ENCODE measurements at places on chromosomes 16 and 17.

DNA sequence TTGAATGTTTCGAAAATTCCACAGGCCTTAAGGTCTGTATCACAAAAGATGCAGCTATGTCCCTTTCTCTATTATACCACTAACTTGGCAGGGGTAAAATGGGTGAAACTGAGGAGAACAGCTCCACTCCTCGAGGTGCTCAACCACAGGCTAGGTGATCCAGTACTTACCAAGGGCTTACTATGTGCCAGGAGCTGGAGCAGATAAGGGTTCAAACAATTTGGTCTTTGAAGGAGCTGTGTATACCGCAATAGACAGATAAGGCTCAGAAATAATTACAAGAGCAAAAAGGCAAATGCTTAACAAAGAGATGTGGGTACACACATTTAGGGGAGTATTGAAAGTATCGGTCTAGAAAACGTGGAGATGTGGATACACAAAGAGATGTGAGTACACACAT, 1.5 kb downstream of the XPO6 start:
- DNase-seq = no peak

GRCh38 chr16:48330189-48330840, 54.9 kb downstream of the SIAH1 start:
- DNase-seq = no peak

GRCh38 chr17:62680541-62681052, 53.1 kb downstream of the MRC2 start:
- no peak for DNase-seq

DNA sequence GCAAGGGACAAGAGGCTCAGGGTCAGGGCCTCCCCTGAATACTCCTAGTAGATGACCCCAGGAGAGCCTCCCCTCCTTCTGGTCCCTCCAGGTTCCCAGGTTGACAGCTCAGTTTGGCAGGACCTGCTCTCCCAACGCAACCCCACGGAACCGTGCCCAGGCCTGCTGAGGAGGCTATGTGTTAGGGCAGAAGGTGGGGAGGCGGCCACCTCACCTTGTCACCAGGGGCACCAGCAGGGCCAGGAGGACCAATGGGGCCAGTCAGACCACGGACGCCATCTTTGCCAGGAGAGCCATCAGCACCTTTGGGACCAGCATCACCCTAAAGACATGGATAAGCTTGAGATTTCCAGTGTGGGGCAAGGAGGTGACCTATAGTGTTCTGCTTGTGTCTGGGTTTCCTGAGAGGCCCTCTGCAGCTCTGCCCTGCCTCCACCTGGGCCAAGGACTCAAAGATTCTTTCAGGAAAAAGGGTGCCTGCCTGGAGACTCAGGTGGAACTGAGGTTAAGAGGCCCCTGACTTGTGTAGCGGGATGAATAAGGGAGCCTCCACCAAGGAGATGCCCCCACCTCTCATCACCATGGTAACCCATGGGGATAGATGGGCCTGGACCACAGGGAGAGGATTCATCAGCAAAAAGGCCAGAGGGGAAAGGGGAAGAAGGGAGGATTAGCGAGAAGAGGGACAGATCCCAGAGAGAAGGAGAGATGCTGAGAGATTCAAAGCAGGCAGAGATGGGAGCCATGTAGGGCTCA, 10.7 kb downstream of the COL1A1 start:
- no peak for DNase-seq

DNA sequence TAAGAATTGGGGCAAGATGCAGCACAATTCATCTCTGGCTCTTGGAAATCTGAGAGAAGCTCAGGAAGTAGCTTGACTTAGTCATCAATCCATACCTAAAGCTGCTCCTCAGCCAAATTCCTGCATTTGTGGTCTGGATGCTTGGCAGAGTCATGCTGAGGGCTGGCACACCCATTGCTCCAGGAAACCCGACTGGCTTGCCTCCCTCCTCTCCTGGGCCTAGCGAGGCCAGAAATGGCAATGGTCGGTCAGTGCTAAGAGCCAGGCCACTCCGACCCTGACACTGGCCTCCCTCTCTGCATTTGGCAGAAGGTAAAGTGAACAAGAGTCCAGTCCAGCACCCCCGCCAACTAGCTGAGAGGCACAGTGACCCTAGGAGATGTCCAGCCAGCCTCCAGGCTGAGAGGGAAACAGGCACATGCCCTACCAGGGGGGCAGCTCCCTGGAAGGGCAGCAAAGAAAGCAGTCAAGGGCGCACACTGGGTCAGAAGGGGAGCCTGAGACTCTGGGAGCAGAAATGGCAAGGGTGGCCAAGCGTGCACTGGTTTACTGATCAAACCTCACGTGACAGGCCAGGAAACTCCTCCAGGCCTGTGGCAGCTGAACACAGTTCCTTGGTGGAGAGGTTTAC, 10.0 kb downstream of the POLDIP2 start:
- DNase-seq = no peak

GRCh38 chr16:11034481-11034931, 90.1 kb downstream of the CLEC16A start:
- DNase-seq = no peak

DNA sequence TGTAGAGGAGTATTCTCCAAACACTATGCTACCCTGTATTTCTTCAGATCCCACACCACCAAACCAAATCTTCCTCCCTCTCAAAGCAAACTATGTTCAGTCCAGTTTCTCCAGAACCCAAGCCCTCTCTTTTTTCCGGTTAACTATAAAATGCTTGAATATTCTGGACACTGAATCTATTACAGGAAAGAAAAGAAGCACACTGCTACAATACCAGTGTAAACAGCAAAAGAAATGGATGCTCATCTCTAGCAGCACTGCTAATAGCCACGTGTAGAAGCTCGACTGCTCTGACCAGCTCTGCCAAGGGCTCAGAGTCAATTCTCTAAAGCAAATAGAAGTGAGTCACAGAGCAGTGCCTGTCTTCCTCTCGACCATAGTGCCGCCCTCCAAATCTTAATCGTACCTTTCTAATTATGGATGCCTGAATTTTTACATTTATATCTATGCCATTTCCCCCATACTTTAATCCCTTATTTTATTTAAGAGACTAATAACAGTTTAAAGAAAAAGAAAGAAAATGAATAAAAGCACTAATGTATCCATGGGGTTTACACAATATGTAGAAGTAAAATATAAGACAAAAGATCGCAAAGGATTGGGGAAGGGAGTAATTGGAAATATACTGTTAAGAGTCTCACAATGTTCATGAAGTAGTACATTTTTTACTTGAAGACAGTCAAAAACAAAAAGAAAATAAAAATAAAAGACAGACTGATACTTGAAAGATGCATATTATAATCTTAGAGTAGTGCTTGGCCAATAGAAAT, 154.5 kb downstream of the PARN start:
- no peak for DNase-seq

DNA sequence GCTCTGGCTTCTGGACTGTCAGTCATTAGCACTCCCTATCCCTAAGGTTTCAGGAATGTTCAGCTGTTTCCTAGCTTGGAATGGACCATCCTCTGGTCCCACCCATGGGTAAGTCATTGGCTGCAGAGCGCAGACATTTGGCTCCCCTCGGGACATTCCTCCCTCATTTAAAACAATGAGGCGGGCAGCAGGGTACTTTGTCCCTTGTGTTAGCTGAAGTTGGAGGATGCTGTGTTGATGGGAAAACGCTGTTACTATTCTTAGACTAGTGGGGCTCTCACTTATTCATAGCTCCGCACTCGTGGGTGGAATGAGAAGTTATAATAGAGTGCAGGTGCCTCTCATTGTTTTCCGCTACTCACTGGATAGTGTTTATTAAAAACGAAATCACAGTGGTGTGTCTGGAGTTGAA, 673.8 kb downstream of the WWOX start:
- DNase-seq = no peak

DNA sequence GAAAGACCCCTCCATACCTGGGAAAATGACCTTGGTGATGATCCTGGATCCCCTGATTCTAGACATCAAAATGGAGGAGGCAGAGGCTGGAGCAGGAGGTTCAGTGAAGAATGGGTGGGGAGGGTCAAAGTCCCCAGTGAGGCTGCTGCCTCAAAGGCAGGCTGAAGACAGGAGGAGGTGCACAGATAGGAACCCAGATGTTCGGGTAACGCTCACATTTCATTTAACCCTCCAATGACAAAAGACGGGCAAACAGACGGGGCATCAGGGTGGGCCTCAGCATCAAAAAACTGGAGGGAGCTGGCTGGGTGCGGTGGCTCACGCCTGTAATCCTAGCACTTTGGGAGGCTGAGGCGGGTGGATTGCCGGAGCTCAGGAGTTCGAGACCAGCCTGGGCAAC, at the start of gene ANKRD40CL:
Gene ANKRD40CL, minus strand, starts transcription at position 73 of the 400 bp plus-strand sequence. CDS start 605 bp downstream, outside the sequence.
- DNase-seq = no peak

- no peak for DNase-seq
These were observed 84.3 kb downstream of the KSR1 start for GRCh38 chr17:27540318-27541101.

- no peak for DNase-seq
These were observed 96.2 kb downstream of the PGS1 start for GRCh38 chr17:78474614-78475146.

DNA sequence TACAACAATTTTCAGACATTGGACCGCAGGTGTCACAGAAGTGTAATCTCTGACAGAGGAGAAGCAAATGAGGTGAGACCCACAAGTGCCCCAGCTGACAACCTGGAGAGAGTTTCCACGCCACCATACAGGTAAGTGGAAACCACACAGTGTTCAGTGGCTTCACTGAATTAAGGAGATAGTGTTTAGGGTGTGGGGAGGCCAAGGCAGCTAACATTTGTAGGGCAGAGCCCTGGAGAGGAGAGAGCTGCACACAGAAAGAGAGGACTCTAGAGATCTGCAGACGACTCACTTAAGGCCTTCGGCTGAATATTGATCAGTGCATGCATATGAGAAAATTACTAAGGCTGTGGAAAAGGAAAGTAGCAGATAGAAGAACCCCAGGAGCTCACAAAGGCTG, 228.9 kb upstream of the TNRC6C start:
- no peak for DNase-seq

GRCh38 chr16:71453036-71453435, 9.0 kb downstream of the ZNF23 start:
- no peak for DNase-seq

DNA sequence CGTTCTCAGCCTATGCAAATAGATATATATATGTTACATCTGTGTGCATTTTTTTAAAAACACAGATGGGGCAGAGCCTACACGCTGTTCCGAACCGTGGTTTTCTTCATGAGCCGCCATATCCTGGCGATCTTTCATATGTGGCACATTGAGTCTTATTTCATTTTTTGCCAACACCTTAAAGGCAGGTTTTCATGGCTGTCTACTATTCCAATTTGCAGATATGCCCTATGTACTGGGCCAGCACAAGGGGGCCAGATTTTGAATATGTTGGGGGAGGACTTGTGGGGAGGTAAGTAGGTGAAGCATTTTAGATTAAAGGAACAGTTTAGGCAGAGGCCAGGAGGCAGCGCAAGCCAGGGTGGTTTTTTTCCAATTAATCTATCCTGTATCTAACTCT, 16.0 kb downstream of the WFDC1 start:
- no peak for DNase-seq

DNA sequence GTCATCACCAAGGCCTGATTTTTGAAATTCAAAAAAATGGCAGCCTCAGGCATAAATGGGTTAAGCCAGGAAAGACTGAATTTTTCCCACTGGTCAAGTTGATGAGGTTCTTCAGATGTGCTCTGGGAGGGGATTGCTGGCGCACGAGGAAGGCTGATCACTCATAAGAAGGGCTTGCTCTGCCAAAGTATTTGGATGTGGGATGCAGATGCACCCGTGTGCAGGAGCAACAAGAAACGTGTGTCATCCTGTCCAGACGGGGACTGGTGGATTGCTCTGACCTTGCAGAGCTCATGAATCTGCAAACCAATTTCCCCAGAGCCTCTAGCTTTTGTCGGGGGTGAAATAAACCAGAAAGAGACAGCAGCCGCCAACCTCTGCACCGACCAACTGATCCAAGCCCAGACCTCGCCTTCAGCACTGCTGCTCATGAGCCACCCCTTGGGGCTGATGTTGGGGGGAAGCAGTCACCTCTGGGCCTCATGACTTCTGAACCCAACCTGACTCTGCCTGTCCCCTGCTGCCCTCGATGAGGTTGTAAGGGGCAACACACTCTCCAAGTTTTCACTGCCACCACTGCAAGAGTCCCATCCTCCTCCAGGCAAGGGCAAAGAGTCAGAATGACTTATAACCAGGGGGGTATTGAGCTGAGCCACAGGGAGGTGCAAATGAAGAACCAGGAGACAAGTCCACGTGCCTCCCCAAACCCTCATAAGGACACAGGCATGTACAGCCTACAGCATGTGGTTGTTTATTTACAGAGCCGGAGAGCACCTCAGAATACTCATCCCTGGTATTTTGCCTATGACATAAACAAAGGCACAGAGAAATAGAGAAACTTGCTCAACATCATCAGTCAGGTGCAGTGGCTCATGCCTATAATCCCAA, 452.0 kb downstream of the SOX9 start:
- no peak for DNase-seq

- DNase-seq = no peak
These were observed 414.3 kb downstream of the RBFOX1 start for GRCh38 chr16:7746941-7747340.

- no peak for DNase-seq
These were observed 3.2 kb upstream of the UBE2G1 start for GRCh38 chr17:4369557-4370230.

DNA sequence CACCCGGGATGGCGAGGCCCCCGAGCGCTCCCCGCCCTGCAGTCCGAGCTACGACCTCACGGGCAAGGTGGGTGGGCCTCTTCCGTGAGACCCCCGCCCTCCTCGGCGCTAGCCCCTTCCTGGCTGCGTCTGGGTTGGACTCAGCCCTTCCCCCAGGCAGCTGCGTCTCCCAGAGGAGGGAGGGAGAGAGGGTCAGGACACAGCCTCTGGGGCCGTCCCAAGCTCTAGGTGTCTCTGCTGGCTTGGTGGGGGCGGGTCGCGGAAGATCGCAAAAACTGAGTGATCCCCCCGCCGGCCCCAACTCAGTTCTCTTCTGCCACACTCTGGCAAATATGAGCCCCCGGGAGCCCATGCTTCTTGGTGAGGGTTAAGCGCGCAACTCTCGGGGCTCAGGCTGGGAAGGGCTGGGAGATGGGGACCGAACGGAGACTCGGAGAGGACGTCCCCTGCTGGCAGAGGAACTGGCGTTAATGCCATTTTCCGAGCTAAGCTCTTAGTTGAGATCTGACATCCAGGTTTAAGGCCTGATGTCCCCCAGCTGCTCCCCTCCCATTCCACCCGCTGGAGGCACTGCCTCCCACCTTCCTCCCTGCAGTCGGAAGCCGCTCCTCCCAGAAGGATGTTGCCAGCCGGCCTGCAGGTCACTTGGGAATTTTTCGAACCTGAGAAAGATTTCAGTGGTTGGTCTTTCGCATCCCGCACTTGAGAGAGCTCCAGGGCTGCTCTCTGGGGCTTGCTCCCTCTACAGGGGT, 419 bp downstream of the RAB37 start:
- DNase-seq = peak; percentile 85

- DNase-seq = no peak
These were observed 2.6 kb downstream of the CDK5RAP3 start for GRCh38 chr17:47973541-47973940.

DNA sequence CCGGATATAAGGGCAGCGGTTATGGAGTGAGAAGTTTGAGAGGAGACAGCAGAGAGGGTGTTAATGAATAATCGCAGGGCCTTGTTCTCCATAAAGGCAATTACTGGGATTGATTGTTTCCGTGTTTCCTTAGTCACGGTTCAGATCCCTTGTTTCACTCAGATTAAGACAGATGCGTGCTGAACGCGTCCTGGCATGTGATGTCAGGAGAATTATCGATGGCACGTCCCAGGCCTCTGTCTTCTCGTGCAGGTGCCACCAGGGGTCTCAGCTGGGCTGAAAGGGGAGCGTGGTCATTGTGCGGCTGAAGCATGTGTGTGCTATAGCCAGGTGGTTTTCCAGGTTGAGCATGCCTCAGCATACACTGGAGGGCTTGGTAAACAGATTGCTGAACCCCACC, 142.4 kb upstream of the NOL11 start:
- DNase-seq = no peak
